Activated naive CD8-positive, alpha-beta T cell treated with anti-CD3 and anti-CD28 coated beads, Interleukin-2, amount 50 U/mL, for 16 hours (primary cell): ENCODE measurements at places on chromosomes 11 and 22.

DNA sequence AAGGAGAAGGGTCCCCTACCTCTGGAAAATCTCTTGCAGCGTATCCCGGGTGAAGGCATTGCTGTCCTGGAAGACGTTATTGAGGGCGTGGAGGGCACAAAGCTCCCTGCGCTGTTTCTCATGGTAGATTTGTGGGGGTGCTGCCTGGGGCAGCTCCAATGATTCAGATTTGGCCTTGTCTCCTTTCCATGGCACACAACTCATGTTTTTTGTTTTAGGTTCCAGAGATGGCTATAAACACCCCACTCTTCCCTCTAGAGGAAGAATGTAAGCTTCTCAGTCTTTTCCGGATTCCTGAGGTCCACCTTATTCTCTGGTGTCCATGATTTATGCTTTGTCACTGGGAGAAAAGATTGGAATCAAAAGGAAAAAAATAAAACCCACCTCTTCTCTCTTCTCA, 959 bp downstream of the JOSD1 start:
- DNase-seq: no peak

DNA sequence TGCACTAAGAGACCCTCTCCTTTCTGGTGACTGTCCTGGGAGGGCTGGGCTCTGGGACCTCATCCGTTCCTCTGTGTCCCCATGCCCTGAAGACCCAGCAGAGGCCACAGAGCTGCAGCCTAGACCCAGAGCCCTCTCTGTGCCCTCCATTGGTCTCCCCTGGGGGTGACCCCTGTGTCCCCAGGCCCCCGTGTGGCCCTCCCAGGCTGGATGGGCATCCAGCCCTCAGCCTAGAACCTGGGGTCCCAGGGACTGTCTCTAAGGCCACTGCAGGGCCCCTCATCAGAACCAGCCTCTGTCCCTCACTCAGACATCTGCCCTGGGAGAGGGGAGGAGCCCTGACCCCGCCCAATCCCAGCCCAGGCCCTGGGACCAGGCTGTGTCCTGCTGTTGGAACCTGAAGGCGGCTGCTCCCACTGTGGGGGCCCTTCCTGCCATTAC, 5.7 kb downstream of the IGLL1 start:
- no peak for DNase-seq

- no peak for DNase-seq
These were observed 246.8 kb downstream of the BUD13 start for GRCh38 chr11:116525961-116526495.

DNA sequence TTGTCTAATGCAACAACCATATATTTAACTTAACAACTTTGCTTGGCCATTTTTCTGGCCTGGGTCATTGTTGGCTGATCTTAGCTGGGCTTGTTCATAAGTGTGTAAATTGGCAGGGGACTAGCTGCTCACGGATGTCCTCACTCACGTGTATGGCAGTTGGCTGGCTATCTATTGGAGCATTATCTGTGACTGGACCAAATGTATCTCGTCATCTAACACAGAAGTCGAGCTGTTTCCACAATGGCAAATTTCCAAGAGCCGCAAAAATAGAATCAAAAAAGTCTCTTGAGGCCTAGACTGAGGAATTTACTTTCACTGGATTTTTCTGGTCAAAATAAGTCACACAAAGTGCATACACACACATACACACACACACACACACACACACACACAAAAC, 893.3 kb downstream of the FAM181B start:
- DNase-seq: no peak

DNA sequence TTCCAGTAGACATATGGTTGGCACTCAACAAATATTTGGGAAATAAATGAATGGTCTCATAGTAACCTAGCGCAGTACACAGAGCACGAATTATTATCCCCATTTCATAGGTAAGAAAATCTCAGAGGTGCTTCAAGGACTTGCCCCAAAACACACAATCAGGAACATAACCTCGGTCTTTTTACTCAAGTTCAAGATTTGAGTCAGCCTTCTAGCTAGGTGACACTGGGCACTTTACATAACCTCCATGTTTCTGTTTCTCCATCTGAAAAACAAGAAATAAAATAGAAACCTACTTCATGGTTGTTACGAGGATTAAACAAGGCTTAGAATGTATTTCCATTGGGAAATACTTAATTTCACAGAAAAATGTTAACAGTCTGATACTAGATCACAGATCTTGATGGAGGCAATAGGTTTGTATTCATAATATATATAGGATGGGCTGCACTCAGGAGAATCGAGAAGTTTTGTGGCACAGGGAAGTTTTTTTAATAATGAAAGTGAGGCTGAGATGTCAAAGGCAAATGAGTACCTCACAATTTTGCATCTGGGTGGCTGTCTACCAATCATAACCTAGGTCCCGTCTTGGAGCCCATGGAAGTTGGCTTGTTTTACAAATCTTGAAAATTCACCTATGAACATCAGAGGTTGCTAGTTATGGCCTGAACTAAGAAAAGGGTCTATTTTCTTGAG, 147.4 kb upstream of the ZC3H12C start:
- no peak for DNase-seq

GRCh38 chr22:40070701-40071100, 75.9 kb downstream of the FAM83F start:
- DNase-seq: no peak

DNA sequence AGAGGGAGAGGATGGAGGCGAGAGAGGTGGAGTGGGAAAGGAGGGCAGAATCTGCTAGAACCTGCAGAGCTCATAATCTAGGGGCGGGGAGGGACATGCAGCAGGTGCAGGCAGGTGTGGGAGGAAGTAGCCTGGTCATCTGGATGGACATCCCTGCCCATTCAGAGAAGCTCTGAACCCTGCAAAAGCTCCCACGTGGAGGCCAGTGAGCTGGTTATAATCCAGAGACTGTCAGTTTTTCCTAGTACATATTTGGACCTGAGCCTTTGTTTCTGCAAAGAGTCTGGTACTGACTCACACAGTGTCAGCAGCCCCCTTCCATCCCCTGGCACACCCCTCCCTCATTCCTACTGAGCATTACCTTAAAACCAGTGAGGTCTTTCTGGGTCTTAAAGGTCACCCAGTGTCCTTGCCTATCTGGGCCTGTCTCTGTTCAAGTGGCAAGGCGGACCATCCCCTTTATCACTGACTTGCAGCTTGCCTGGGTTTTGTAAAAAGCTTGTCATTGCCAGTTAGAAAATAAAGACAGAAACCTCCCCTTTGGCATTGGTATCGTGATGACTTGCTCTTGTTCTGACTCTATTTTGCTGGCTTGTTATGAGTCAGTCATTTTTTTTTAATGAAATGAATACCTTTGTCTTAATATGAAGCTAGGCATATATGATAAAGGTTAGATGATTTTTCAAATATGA, 26.1 kb downstream of the PTPRJ start:
- no peak for DNase-seq

DNA sequence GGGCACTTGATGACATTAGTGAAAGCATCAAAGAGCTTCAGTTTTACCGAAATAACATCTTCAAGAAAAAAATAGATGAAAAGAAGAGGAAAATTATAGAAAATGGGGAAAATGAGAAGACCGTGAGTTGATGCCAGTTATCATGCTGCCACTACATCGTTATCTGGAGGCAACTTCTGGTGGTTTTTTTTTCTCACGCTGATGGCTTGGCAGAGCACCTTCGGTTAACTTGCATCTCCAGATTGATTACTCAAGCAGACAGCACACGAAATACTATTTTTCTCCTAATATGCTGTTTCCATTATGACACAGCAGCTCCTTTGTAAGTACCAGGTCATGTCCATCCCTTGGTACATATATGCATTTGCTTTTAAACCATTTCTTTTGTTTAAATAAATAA, 10.6 kb downstream of the REXO2 start:
- no peak for DNase-seq

GRCh38 chr11:76008474-76008873, 193.5 kb downstream of the UVRAG start:
- DNase-seq: no peak

DNA sequence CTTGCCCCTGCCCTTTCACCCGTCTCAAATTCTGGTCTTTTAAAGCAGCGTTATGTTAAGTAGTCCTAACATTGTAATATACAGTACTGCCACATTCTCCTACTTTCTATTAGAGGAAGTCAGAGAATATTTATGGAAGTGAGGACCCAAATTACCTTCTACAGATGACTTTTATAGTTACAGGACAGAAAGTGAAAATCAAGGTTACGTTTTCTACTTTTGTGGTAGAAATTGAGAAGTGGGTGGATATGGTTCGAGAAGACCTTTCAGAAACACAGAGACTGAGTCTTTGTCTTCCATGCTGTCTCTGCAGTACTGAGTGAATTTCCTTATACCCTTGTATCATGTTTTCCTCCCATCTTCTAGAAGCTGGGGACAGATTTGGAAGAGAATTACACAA, 17.1 kb downstream of the SC5D start:
- no peak for DNase-seq

DNA sequence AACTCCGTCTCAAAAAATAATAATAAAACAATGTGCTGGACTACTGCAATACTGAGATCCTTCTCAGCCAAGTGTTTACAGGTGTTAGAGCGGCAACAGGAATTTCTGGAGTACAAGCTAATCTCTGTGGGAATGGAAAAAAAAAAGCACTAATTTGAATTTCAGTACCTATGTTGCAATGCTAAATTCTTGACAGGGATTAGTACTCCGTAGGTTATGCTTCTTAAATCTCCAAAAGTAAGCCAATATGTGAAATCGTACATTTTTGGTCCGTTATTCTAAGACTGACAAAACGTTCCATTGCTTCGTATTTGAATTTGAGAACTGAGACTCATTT, 1.1 kb downstream of the ATL3 start:
- no peak for DNase-seq

- no peak for DNase-seq
These were observed 33.4 kb upstream of the API5 start for GRCh38 chr11:43278193-43278956.

GRCh38 chr22:27554106-27554811, 247.3 kb downstream of the MN1 start:
- no peak for DNase-seq

GRCh38 chr22:28442711-28443525, 236.7 kb downstream of the TTC28 start:
- no peak for DNase-seq

GRCh38 chr22:32684822-32685187, 116.7 kb upstream of the TIMP3 start:
- no peak for DNase-seq

- DNase-seq: no peak
These were observed 162.0 kb upstream of the SORL1-AS1 start for GRCh38 chr11:121614636-121615240.

- no peak for DNase-seq
These were observed 14.3 kb downstream of the DHCR7 start for GRCh38 chr11:71433648-71434450.

- no peak for DNase-seq
These were observed 62.9 kb upstream of the LRRC4C start for GRCh38 chr11:41522391-41522790.

GRCh38 chr22:43171019-43171491, 15.9 kb downstream of the TTLL12 start:
- DNase-seq: no peak

- DNase-seq: no peak
These were observed 308.9 kb downstream of the MN1 start for GRCh38 chr22:27492566-27493201.

GRCh38 chr11:23079382-23079813, 219.1 kb upstream of the CCDC179 start:
- DNase-seq: no peak

GRCh38 chr22:36928196-36928595, 14.8 kb downstream of the CSF2RB start:
- DNase-seq: no peak

GRCh38 chr22:27754247-27754887, 47.2 kb downstream of the MN1 start:
- DNase-seq: no peak

DNA sequence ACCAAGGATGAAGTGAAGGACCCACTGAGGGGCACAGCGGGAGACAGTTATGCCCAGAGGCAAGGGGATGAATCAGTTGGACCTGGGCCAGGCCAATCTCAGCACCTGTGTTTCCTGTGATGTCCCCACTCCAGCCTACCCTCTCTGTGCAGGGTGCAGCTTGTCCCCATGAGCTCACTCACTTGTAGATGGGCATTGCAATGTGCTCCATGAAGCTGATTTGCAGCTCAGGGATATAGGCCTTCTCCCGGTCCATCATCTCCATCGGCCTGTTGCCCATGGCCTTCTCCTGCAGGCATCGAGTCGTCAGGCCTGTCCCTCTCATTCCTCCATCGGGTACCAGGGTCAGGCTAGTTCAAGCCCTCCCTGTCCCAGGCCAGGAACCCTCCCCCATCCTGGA, 96.2 kb downstream of the PDE2A start:
- no peak for DNase-seq

GRCh38 chr11:39683951-39684554, 1775.4 kb downstream of the LRRC4C start:
- DNase-seq: no peak

- DNase-seq: no peak
These were observed 96.2 kb downstream of the RDX start for GRCh38 chr11:110200241-110200640.

DNA sequence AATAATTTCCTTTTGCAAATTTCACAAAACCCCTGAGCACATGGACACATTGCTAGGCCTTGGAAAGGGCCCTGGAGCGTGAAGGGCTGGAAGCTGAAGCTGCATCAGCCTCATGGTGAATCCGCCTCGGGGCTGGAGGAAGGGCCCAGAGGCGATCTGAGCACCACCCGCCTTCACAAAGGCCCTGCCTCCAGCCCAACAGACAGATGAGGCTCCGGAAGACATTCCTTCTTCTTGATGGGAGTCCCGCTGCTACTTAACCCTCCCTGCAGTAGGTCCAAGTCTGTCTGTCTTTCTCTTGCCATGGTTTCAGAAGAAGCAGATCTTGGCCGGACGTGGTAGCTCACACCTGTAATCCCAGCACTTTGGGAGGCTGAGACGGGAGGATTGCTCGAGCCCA, 16.5 kb downstream of the ARRB1 start:
- DNase-seq: no peak

DNA sequence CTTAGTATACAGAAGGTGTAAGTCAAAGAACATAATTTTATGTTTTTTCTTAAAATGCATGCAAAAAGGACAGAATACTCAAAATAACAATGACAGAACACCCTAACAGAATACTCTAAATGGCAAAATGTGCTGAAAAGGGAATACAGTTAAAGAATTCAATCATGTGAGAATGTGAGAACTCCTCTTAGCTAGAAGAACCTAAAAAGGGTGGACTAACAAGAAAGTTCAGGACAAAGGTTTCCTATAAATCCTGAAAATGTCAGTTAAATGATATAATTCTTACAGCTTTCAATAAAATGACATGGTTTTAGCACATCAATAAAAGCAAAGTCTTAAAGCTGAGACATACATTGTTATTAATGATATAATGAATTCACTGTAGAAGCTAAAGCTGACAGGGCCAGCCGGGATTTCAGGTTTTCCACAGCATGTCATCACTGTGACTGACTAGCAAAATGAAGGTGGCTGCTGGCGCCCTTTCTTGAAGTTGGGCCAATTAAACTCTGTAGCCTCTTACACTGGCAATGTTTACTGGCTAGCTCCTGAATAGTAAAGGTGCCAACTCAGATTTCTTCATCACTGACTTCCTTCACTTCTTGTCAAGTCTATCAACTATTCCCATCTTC, 244.4 kb downstream of the TTC28 start:
- no peak for DNase-seq

GRCh38 chr11:120797143-120797542, 226.8 kb upstream of the TBCEL start:
- DNase-seq: no peak
